ENCODE measurements at places on chromosomes 2 and 18. TPM values are rescaled to one million over a fixed set of nuclear protein-coding genes. Genes with fewer than 3 reads are reported as not detected.
A peak's percentile ranks its signal among the peaks of the same experiment; 100 is the strongest.

The BCL11A gene
- not detected for total RNA-seq

The PRPF40A gene
- 109 TPM for total RNA-seq

The KIF5C gene
- total RNA-seq: 14.7 TPM

The PTCD3 gene
- total RNA-seq: 149 TPM

The EHD3 gene
- 1.1 TPM for total RNA-seq

The CCDC148 gene
- total RNA-seq: not detected

The NT5C1B gene
- total RNA-seq: not detected

The MROH2A gene
- total RNA-seq: not detected

The PRKAG3 gene
- total RNA-seq: not detected

The SIX3 gene
- total RNA-seq: 0.08 TPM

The MEIS1 gene
- not detected for total RNA-seq

GRCh38 chr2:121253021-121253673, 31.9 kb downstream of the TFCP2L1 start:
- no peak for DNase-seq
- H3K4me3 ChIP-seq: no peak overlapping the region
- H3K36me3 ChIP-seq: no peaks in the 10 kb centered on the region
- peaks cover 2% of the 10 kb centered on the region for H3K4me1 ChIP-seq

GRCh38 chr2:27863146-27863545, 27.0 kb downstream of the RBKS start:
- H3K36me3 ChIP-seq: no peaks in the 10 kb centered on the region
- DNase-seq: no peak
- H3K4me1 ChIP-seq: peaks cover 18% of the 10 kb centered on the region
- no peaks in the 10 kb centered on the region for H3K27me3 ChIP-seq

- no peaks in the 10 kb centered on the region for H3K27me3 ChIP-seq
- H3K36me3 ChIP-seq: no peaks in the 10 kb centered on the region
- no peak overlapping the region for H3K4me3 ChIP-seq
- H3K27ac ChIP-seq: no peak overlapping the region
- H3K4me1 ChIP-seq: no peaks in the 10 kb centered on the region
- DNase-seq: no peak
These were observed 52.2 kb downstream of the AGAP1 start for GRCh38 chr2:235546151-235546435.

DNA sequence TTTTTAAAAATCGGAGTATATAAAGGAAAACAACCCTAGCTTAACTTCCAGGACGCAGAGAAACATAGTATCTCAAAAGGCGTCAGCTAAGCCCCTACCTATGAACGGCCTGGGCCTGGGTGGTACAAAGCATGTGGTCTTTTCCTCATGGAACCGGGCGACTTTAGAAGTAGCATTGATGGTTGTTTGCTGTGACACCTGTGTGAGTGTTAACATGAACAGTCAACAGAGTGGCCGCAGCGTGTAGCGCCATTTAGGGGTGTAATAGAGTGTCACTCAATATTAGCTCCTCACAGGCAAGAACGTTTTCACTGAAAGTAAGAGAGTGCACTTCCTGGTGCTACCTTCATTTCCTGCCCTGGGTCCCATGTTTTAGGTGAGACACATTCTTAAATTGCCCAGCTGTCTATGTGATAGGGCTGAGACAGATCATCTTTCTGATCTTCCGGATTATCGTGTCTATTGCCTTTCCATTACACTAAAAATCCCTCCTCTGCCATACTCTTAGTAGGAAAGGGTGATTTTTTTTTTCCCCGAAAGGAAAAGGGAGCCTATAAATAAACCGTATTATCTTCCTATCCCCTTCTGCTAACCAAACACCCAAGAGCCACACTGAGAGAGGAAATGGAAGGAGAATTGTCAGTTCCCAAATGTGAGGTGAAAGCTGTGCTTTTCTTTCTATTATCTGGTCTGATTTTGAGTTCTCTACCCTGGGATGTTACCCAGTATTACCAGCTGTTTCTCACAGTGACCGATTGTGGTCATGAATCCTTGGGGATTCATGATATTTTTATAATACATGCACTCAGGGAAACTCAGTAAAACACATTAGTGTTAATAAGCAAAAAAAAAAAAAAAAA, 1.3 kb downstream of the GORASP2 start:
- H3K4me1 ChIP-seq: peaks cover 48% of the 10 kb centered on the region
- DNase-seq: peak; percentile 73
- H3K27me3 ChIP-seq: no peaks in the 10 kb centered on the region
- H3K36me3 ChIP-seq: peaks cover 23% of the 10 kb centered on the region

GRCh38 chr18:28045176-28045810, 131.6 kb downstream of the CDH2 start:
- H3K4me3 ChIP-seq: no peak overlapping the region
- no peaks in the 10 kb centered on the region for H3K4me1 ChIP-seq
- H3K27ac ChIP-seq: no peak overlapping the region
- DNase-seq: no peak

GRCh38 chr2:71528749-71529148, 75.4 kb downstream of the DYSF start:
- H3K4me1 ChIP-seq: peaks cover 1% of the 10 kb centered on the region
- DNase-seq: no peak
- H3K36me3 ChIP-seq: no peaks in the 10 kb centered on the region

DNA sequence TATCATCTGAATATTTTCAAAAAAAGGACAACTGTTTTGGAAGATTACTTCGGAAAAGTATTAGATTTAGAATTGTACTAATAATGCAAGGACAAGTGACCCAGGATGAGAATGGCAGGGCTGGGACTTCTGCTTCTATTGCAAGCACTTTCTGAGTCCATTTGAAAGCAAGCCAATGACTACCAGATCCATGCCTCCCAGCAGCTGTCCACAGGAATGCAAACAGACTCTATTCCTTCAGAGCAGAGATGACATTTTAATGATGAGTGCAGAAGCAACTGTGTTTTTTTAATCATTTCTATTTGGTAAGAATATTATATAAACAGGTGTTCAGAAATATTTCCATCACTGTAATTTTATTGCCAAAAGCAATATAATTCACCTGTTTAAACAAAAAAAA, 456.7 kb downstream of the SOX11 start:
- no peaks in the 10 kb centered on the region for H3K27me3 ChIP-seq
- no peak overlapping the region for H3K4me3 ChIP-seq
- H3K36me3 ChIP-seq: no peaks in the 10 kb centered on the region

GRCh38 chr2:231172025-231172424, 26.4 kb upstream of the ARMC9 start:
- peaks cover 69% of the 10 kb centered on the region for H3K36me3 ChIP-seq
- no peak for DNase-seq
- no peak overlapping the region for H3K4me3 ChIP-seq

DNA sequence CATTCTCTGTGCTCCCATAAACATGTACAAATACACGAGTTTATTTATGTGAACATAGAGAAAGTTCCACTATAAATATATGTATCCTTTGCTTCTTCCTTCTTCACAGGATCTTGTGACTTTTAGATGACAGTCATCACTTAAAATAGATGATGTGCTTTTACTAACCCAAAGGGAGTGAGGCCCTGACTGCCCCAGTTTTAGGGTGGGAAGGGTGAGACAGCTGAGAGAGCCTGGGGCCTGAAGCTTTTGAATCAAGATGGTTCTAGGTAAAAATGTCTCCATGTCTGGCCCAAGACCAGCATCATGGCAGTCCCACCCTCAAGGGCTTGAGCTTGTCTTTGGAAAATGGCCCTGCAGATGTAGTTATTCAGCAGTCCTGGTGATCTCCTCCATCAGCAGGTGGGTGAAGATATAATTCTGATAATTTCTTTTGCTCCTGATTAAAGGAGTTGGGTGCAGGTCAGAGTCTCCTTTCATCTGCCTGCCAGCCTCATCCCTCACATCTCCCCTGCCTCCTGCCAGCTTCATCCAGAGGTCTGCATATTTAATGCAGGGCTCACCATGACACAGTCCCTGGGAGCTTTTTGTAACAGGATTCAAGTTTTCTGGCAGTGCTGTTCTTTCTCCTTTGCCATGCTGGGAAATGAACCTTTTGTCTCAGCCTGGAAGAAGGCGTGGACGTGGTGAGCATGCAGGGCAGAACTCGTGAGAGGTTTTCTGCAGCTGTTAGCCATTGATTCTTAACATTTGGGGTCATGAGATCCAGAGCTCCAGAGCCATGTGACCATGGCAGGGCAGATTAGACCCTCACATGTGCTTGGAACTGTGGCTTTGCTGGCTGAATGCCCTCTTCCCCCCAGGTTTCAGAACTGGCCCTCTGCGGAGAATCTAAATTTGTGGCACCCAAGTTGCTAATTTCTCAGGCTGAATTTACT, 2.7 kb downstream of the HRH4 start:
- H3K27me3 ChIP-seq: peaks cover 7% of the 10 kb centered on the region
- H3K27ac ChIP-seq: no peak overlapping the region
- DNase-seq: no peak
- peaks cover 36% of the 10 kb centered on the region for H3K4me1 ChIP-seq
- H3K36me3 ChIP-seq: peaks cover 3% of the 10 kb centered on the region

- H3K36me3 ChIP-seq: no peaks in the 10 kb centered on the region
- no peaks in the 10 kb centered on the region for H3K4me1 ChIP-seq
These were observed 12.7 kb downstream of the KCNF1 start for GRCh38 chr2:10924441-10924840.

DNA sequence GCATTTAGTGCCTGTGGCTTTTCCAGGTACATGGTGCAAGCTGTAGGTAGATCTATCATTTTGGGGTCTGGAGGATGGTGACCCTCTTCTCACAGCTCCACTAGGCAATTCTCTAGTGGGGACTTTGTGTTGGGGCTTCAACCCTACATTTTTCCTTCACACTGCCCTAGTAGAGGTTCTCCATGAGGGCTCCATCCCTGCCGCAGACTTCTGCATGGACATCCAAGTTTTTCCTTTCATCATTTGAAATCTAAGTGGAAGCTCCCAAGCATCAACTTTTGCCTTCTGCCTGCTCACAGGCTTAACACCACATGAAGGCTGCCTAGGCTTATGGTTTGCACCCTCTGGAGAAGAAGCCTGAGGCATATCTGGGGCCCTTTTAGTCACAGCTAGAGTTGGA, 492.7 kb downstream of the PIK3C3 start:
- no peaks in the 10 kb centered on the region for H3K36me3 ChIP-seq
- no peaks in the 10 kb centered on the region for H3K27me3 ChIP-seq
- no peak overlapping the region for H3K4me3 ChIP-seq
- no peak for DNase-seq
- H3K4me1 ChIP-seq: no peaks in the 10 kb centered on the region
- H3K27ac ChIP-seq: no peak overlapping the region

GRCh38 chr2:60806595-60806987, 50.5 kb downstream of the PAPOLG start:
- DNase-seq: no peak
- H3K4me3 ChIP-seq: no peak overlapping the region
- H3K4me1 ChIP-seq: peaks cover 30% of the 10 kb centered on the region
- no peaks in the 10 kb centered on the region for H3K27me3 ChIP-seq
- no peaks in the 10 kb centered on the region for H3K36me3 ChIP-seq

DNA sequence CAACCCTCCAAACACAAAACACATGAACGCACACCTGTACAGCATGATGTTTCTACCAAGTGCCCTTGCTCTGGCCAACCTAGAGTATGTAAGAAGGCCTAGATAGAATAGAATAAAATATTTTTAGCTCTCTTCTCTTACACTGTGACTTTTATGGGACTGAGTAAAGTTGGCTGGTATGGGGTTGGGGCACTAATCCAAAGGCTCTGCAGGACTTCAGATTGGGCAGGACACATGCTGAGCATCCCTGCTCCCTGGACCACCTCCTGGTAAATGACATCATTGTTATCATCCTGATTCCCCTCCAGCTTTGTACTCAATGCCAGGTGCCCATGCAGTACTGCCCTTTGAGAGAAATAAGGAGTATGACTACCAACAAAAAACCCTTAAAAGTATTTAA, 322.2 kb downstream of the SLC8A1 start:
- no peak overlapping the region for H3K27ac ChIP-seq
- no peak overlapping the region for H3K4me3 ChIP-seq
- H3K36me3 ChIP-seq: no peaks in the 10 kb centered on the region
- DNase-seq: no peak
- no peaks in the 10 kb centered on the region for H3K4me1 ChIP-seq

DNA sequence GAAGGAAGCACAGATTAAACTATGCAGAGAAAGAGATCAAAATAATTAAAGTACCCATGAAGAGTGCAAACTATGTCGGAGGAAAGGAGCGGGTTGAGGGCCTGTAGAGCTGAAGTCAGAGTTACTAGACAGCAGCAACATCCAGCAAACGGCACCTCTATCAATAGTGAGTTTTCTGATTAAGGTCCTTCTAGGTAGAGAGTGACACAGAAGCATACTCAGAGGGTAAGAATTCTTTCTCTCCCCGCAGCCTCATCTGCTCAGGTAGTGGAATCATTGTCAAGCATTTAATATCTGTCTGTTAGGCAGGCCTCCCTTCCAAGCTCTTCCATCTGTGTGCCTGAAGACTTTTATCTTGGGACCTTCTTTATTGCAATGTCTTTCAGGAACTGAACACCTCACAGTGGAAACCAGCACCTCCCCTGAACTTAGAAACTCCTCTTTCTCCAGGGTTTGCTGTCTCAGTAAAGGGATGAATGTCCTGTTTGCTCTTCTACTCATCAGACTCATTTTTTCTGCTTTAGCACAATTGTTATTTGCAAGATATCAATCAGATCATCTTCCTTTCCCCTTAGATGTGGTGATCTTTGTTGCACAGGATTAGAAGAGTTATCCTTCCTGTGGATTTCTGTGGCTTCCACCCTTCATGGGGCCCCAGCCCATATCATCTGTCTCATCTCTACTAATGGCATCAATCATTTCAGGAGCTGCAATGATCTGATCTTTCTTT, 28.8 kb downstream of the SP140 start:
- H3K4me3 ChIP-seq: no peak overlapping the region
- peaks cover 27% of the 10 kb centered on the region for H3K36me3 ChIP-seq
- H3K27me3 ChIP-seq: no peaks in the 10 kb centered on the region

DNA sequence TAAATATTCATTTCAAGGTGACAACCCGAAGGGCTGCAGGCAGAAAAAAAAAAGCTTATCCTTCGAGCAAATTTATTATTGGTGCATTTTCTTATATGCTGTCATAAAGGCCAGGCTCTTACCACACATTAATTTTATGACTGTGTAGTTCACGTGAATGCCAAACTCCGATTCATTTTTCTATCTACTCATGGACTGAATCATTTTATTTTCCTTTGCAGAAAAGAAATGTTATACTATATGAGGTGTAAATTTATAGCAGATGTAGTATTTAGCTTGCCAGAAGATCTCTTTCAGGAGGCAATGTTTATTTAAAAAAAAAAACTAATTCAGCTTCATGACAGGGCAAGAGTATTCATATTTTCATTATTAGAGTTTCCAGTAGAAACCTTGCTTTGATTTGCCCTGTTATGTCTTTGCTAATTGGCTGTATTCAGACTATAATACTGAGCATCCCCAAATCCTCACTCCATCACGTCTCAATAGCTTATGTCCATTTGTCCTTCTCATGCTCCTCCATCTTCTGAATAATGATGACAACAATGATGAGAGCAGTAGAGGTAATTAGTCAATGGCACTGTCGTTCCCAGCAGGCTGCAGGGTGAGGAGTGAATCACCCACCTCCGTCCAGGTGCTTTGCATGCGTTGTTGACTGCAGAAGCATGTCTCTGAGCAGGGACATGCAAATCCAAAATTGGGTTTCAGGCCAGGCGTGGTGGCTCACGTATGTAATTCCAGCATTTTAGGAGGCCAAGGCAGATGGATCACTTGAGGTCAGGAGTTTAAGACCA, 101.1 kb upstream of the RAB12 start:
- H3K4me3 ChIP-seq: no peak overlapping the region
- H3K36me3 ChIP-seq: no peaks in the 10 kb centered on the region
- H3K27me3 ChIP-seq: no peaks in the 10 kb centered on the region
- H3K27ac ChIP-seq: no peak overlapping the region
- peaks cover 3% of the 10 kb centered on the region for H3K4me1 ChIP-seq
- DNase-seq: no peak

Measured in activated CD4-positive, alpha-beta memory T cell treated with anti-CD3 and anti-CD28 coated beads, Interleukin-2, amount 10 ng/mL, durations not matched to agents 7 days and 5 days (primary cell).